ENCODE measurements at places on chromosomes 12 and 14.

GRCh38 chr12:4148418-4149056, 125.0 kb upstream of the CCND2 start:
- DNase-seq = peak; percentile 11

- DNase-seq = no peak
Observed at GRCh38 chr12:46368684-46369083, 3.9 kb downstream of the SLC38A2 start.

- no peak for DNase-seq
Observed at GRCh38 chr14:100434911-100435438, 111.8 kb downstream of the SLC25A47 start.

GRCh38 chr14:64685371-64686281, 18.6 kb upstream of the PLEKHG3 start:
- DNase-seq = no peak

- no peak for DNase-seq
Observed at GRCh38 chr12:59086126-59086525, 165.8 kb upstream of the LRIG3 start.

Data from activated CD4-positive, CD25-positive, alpha-beta regulatory T cell (primary cell).